NK-92 treated with Interleukin-12 subunit alpha and Interleukin-12 subunit beta, amount 100 ng/mL, for 24 hours (cell line): ENCODE measurements at places on chromosomes 1 and 21.
A peak's percentile ranks its signal among the peaks of the same experiment; 100 is the strongest.

DNA sequence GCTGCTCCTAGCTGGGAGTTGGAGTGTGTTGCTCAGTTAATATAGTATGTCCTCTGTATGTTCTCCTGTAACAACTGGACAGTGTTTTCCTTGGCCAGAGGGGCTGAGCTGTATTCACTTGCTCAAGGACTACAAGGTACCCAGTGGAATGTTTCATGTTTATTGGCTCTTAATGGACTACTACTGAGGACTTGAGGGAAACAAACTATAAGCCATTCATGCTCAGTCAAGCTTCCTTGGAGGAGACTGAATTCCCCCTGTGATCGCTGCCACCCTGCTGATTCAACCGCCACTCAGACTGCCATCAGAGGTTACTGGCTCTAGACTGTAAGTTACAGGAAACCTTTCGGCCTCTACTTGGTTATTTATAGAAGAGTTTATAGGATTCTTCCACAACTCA is 166.6 kb downstream of the ZC3H11B start:
- DNase-seq = no peak

DNA sequence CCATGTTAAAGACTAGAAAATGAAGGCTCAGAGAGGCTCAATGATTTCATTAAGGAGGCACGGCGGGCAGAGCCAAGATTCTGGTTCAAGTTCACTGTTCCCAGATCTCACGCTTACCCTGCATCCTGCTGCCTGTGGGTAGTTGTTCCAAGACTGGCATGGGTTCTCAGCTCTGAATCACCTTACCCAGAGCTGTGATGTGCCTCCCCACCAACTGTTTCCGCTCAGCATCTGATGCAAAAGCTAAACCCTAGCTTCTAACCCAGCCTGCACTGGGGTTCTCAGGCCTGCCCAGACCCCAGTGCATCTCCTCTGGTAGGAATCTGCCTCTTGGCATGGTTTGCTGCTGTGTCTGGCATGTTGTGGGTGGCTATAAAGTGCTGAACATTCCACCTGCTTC is 11.8 kb downstream of the TNR start:
- DNase-seq = no peak

DNA sequence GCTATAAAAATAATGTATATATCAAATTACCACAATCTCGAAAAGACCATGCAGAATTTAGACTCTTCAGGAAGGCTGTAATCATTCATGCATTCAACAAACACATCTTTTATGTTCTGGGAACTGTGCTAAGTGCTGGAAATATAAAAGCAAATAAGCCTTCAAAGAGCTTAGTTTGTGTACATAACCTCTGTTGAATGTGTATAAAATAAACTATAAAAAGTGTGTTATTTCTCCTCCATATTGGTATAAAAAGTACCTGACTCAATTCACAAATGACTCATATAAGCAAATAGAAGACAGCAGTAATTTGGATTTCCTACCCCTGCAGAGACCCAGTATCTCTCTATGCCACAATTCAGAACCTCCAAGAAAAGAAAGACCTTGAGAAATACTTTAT is 36.8 kb downstream of the RAB3GAP2 start:
- DNase-seq = no peak

DNA sequence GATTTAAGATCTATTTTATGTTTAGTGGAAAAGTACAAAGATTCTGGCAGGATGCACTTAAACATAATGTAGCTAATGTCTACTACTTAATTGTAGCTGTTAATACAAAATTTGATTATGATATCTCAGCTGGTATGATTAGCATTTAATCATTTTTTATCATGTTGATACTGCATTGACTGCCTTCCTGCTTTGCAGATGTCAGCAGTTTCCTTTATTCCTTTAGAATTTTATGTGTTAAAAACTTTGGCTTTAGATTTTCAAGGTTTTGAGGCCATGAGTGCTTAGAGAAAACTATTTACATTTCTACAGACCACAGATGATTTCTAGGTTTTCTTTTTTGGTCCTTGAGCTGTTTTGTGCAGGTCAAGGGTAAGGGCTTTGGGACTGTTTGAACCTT is 152.2 kb downstream of the ZNF326 start:
- no peak for DNase-seq

DNA sequence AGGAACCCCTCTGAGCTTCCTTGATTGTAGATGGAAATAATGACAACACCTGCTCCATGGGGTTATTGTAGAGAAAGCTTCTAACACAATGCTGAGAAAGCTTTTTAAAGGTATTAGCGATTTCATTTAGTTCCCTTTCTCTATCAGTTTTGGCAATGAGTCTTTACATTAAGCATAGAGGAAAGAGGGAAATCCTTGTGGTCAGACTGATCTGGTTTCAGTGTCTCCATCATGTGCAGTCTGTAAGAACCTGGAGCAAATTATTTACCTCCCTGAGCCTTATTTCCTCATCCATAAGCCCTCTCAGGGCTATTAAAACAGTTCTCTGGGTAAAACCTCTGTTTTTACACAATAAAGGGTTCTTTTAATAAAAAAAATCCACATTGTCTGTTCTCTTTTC is 87.5 kb downstream of the FGGY start:
- no peak for DNase-seq

DNA sequence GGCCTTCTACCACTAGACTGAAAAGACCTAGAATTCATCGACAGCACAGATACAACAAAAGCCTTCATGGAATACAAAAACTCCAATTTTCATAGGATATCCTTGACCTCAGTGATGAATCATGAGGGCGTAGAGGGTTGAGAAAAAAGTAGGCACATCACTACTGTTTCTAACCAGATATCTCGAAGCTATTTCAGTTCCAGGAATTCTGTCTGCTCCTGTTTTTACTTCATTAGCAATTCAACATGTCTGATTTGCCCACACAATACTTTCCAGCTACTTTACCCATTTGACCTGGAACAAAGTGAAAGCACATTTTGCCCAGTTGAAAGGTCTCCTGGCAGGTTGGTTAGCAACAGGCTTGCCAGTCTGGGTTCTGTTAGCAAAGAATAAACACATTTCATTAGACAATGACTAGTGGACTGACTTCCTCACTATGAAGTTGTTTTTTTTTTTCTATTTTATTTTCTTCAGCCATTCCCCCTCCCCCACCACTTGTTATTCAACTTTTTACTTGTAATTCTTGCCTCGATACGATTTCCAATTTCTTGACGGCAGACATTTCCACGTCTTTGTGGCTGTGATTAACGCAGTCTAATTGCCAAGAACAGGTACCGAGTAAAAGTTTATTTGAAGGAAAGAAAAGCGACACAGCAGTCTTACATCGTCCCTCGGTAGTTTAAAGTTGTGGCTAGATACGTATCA is 4.0 kb upstream of the ZBTB18 start:
- DNase-seq = no peak

GRCh38 chr1:168835176-168835575 is 106.2 kb upstream of the DPT start:
- no peak for DNase-seq

DNA sequence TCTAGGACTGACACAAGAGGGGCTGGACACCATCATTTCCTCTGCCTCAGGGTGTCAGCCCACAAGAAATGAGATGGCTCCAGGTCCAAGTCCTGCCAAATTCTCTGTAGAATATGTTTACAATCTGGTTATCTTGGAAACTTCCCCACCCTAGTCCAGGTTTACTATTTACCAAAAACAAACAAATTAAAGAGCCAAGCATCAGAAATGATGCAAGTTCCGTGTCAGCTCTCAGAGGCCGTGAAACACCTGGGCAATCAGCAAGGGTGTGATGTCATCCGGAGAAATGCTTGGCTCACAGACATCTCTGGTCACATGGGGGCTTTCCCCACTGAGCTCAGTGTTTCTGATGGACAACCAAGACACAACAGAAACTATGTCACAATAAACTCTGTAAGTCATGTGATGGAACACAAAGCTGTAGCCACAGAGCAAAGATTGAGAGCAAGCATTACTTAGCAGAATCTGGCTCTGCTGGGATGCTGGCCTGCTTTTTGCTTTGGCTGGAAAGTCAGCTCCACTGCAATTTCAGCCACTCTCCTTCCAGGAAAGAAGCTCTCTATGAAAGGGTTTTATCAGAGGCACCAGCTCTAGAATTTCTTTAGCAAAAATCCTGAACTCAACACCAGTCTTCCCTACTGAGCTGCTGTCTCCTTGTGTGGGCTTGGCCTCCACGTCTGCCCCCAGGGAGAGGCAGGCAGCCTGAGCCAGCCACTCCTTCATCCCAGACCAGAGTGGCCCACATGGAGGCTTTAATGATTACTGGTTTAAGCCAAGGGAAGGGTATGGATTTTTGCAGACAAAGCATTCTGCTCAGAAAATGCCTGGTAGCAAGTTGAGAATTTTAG is 55.9 kb downstream of the NENF start:
- DNase-seq = peak; percentile 70

DNA sequence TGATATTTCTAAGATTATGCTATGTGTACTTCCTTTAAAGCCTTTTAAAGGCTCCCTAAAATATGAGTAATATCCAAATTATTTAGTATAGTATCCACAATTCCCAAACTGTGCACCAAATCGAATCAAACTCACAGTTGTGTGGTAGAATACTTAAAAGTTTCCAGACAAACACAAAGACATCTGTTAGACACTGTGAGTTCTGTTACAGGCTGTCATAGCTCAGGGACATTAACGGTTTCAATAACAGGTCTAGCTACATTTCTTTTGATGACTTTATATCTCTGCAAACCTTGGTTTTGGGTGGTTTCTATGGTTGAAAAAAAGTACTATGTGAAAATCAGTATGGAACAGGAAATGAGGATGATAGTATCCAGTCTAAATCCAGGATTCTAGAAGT is 36.9 kb upstream of the NEK7 start:
- DNase-seq = no peak

GRCh38 chr21:42544544-42544943 is 30.9 kb downstream of the SLC37A1 start:
- no peak for DNase-seq

DNA sequence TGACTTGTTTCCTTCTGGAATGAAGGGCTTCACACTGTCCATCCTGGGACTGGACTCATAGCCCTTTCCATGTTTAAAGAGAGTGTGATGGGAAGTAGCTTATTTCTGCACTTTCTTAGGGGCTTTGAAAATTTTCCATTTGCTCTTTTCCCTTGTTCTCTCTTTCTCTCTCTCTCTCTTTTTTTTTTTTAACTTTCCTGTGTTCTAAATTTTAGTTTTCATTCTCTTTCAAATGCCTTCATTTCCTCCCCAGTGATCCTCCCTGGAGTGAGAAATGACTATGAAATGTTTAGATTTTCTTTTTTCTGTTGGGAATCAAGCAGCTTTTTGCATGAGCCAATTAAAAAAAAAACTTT is 2.1 kb downstream of the AK4 start:
- DNase-seq = no peak

DNA sequence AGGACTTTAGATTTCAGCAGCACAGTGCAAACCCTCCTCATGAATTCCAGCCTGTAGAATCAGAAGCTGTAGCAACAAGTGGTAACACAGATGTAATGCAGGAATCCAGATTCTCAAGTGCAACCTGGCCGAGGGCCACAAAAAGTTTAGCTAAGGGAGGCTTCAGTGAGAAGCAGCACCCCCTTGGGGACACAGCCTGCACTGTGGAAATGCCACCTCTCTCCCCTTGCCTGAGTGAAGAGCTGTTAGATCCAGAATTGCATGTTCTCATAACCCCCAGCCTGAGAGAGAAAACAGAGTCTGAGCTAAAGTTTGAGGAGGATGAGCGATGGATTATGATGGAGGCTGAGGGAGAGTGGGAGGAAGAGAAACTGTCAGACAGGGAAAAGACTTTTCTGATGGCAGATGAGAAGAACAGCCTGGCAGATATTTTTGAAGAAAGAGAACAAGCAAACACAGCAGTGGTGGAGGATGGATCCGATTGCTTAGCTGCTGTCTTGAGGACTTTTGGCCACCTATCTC is 80.5 kb upstream of the BMP8A start:
- DNase-seq = no peak

DNA sequence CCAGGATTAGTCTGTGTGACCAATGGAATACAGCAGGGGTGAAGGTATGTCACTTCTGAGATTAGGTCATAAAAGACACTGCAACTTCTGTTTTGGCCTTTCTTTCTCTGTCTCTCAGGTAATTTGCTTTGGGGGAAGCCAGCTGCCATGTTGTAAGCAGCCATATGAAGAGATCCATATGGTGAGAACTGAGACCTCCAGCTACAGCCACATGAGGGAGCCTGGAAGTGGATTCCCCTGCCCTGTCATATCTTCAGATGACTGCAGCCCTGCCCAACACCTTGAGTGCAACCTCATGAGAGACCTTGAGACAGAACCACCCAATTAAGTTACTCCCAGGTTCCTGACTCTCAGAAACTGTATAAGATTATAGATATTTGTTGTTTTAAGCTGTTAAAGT is 70.1 kb upstream of the ESRRG start:
- DNase-seq = no peak

DNA sequence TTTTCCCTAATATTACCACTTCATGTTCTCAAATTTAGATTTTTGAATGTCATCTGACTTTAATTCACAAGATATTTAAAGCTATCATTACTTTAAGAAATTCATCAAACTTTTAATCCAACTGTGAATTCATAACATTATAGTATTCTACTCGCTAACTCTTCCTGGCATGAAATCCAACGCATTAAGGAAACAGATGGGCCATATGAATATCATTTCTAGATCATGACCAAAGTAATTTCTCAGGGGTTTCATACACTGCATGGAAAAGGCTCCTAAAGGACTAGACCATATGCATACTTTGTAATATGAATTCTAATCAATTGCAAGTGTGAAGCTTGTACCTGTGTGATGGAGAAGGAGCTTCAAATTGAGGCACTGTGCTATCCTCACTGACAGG is 72.4 kb downstream of the COP1 start:
- DNase-seq = no peak

DNA sequence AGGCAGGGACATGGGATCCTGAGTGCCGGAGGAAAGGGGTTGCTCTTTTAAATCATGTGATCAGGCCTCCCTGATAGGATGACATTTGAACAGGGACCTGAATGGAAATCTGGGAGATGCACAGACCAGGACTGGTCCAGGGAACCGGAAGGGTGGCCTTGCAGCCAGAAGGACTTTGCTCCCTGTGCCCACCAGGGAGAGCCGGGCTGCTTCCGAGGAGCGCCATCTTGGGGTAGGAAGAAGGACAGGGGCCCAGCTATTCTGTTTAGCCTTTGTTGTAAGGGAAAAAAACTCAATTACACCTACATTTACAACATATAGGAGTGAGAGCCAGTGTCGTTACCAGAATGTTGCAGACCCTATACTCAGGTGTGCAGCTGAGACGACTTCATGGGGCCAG is 5.5 kb downstream of the KLHDC7A start:
- no peak for DNase-seq

- no peak for DNase-seq
These were observed 83.5 kb downstream of the NDUFS5 start for GRCh38 chr1:39109644-39110043.

- no peak for DNase-seq
These were observed at the start of gene FCRL2 for GRCh38 chr1:157776971-157777391. TSS of gene FCRL2 (minus strand) at chr1:157777132. CDS start at chr1:157777073, 59 bp downstream.

GRCh38 chr1:227666286-227666685 is 68.8 kb downstream of the JMJD4 start:
- no peak for DNase-seq

- no peak for DNase-seq
These were observed 131.2 kb upstream of the UBE2U start for GRCh38 chr1:64072089-64072793.

GRCh38 chr1:227899141-227899819 is 48.5 kb downstream of the WNT9A start:
- DNase-seq = no peak
